ENCODE measurements at places on chromosomes 7 and 10.

GRCh38 chr10:101968940-101969321 lies 87.0 kb downstream of the ARMH3 start:
- no peak for DNase-seq

- no peak for DNase-seq
These were observed 71.9 kb downstream of the AOAH start for GRCh38 chr7:36652431-36652830.

DNA sequence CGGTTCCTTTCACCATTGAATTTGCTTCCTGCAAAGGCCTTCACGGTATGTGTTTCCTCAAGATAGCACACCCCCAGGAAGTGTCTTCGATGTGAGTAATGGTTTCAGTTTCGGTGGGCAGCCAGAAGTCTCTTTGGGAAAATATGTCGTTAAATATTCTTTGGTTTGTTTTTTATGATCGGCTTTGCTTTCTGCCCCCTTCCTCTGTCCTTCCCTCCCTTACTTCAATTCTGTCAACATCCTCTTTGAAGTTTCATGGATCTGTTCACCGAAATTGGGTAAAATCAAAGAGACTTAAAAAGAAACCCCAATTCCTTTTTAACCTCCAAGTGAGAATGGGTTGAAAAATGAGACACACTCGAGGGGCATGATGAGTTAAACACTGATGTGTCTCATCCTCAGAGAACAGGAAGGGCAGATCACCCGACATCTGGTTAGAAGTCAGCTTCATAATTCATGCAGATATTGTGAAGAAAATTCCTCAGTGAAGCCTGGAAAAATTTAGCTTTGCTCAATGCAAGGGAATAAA lies 170.8 kb upstream of the HABP2 start:
- no peak for DNase-seq

DNA sequence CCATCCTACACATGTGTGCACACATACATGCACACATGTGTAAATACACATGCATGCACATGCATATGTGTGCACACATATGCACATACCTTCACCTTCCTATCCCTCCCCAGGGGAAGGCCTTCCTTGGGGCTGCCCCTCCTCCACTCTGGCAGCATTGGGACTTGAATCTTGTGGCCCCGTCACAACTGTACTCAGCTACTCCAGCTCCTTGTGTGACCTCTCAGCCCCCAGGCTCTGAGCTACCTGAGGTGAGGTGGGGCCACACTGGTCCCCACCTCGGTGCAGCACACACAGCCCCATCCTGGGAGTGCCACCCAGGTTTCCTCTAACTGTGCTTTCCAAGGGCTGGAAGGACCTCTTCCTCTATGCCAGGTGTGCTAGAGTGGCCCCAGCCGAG lies 116.0 kb downstream of the LHPP start:
- no peak for DNase-seq

DNA sequence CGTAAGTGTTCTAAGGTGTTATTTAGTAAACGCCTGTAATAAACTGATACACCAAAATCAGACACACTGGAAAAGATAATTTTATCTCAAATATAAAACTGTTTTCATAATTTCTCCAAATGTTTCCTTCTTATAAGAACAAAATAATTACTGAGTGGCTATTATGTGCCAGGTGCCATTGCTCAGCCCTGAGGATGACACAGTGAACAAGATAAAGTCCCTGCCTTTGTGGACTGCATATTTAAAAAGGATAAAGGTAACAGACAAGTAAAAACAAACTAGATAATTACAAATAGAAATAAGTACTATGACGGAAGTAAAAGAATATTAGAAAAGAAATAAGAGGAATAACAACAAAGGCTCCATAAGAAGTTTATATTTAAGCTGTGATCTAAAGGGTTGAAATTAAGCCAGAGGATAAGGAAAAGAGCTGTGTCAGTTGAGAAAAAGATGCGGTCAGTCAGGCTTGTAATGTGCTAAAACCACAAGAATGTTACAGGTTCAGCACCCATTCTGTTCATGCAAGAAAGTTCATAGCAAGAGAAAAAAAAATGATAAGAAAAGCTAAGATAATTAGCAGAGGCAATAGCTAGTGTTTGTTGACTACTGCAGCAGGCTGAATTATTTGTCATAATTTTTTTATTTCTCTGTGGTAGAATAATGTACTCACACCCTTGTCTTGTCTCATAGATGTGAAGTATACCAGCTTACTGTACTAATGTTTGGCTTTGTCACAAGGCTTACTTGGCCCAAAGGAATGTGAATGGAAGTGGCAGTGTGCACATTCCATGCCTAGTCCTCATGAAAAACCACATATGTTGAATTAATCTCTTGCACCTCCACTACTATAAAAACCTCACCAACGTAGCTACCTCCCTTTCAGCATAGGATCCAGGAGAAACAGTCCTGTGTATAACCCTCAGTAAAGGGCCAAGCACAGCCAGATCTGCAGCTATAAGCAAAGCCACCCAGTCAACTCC lies 75.1 kb downstream of the CRPPA start:
- no peak for DNase-seq

DNA sequence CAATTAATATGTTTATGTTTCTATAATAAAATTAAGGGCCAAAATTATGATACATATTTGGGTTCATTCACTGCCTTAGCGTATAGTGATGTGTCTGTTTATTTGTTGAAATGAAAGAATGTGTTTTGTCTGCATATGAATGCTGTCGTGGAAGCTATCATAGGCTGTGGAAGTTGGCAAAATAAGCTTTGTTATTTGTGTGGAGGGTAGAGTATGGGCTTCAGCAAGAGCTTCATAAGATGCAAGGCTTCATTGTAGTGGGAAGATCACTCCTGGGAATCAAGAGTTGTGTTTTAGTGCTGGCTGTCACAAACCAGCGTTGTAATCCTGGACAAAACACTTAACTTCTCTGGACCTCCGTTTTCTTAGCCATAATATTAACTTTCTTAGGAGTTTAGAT lies 2.5 kb downstream of the SLK start:
- DNase-seq = no peak

DNA sequence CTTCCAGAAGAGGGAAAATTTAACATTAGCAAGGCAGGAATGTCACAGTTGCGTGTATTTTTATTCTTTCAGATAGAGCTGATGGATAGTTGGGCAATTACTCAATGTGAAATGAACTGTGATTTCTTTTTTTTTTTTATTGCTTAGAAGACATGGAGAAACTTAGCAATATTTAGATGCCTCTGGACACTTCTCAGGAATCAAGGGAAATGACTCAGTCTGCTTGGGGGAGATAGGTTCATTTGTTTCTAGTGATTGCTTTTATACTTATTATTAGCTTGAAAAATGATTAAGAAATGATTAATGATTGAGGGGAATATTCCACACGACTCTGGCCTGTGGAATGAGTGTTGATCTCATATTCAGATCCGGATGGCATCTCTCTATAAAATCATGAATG lies 33.1 kb upstream of the TBX20 start:
- DNase-seq = no peak
